GOT3 (cell line): ENCODE measurements at places on chromosomes 5 and 9.

DNA sequence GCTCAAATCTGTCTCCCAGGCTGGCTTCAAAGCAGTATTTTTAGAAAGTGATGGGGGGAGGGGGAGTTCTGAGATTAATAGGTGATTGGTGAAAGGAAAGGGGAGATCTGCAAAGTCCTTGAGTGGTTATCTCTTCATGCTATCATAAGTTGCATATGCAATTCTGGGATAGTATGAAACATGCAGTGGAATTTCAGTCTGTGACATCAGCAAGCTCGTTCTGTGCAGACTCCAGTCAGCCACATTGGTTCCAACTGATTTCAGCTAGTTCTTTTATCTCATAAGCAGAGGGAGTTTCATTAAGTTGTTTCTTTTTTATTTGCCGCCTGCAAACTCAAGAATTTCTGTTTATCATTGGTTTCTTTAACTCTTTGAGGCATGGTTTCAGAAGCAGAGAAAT lies 180.5 kb upstream of the SH3GL2 start:
- no peak for DNase-seq

- DNase-seq = no peak
These were observed 379.0 kb upstream of the NUDT12 start for GRCh38 chr5:103941596-103941995.

GRCh38 chr9:2087500-2088313 lies 72.6 kb downstream of the SMARCA2 start:
- no peak for DNase-seq

DNA sequence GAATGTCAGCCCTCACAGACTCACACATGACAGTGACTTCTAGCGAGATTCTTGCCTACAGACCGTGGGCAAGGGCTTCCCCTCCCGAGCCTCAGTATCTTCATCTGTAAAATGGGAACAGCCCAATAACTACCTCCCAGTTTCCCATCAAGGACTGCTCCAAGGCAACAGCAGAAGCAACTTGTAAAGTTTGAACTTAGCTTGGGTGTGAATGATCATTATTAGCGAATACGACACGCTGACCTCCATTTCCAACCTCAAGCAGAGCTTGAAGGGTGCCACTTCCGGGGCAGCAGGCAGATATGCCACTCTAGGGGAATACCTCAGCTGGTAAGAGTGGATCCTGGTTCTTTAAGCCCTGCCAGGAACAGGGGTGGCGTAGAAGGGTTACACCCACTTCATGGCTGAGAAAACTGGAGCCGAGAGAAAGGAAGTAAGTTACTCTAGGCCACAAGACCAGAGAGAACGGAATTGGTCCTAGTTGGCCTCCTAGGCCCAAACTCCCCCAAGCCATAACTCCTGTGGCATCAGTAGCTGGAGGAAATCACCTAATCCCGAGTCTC lies 2.0 kb downstream of the RNF44 start:
- DNase-seq = no peak

DNA sequence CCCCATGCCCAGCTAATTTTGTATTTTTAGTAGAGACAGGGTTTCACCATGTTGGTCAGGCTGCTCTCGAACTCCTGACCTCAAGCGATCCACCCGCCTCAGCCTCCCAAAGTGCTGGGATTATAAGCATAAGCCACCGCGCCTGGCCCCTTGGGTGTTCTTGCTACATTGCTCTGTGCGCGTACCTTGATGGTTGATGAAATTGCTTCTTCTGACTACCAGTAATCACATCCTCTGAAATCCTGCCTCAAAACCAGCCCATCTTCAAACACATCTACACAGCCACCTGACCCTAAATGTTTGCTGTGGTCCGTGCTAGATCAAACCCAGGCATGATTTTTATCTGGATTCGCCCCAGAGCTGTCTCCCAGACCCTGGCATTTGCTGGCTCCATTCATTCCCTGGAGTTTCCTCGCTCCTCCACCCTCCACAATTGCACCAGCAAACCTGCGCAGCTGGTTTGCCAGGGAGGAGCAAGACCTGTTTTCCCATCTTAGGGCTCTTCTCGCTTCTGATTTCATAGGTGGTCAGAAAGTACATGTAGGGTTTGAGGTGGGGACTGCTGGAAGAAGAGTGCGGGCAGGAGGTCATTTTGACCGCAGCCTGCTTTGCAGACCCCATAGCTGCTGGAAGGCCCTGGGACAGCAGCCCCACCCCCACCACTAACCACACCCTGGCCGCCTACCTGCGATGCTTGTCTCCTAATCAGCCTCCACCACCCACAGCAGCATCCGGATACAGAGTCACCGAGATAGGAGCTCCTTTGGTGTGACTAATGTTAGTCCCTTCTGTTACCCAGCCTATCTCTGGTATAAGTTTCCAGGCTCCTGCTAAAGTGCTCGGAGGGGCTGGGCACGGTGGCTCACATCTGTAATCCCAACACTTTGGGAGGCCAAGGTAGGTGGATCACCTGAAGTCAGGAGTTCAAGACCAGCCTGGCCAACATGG lies 22.7 kb downstream of the SWI5 start:
- no peak for DNase-seq

- DNase-seq = no peak
These were observed 470.2 kb downstream of the KDM4C start for GRCh38 chr9:7227951-7228350.

DNA sequence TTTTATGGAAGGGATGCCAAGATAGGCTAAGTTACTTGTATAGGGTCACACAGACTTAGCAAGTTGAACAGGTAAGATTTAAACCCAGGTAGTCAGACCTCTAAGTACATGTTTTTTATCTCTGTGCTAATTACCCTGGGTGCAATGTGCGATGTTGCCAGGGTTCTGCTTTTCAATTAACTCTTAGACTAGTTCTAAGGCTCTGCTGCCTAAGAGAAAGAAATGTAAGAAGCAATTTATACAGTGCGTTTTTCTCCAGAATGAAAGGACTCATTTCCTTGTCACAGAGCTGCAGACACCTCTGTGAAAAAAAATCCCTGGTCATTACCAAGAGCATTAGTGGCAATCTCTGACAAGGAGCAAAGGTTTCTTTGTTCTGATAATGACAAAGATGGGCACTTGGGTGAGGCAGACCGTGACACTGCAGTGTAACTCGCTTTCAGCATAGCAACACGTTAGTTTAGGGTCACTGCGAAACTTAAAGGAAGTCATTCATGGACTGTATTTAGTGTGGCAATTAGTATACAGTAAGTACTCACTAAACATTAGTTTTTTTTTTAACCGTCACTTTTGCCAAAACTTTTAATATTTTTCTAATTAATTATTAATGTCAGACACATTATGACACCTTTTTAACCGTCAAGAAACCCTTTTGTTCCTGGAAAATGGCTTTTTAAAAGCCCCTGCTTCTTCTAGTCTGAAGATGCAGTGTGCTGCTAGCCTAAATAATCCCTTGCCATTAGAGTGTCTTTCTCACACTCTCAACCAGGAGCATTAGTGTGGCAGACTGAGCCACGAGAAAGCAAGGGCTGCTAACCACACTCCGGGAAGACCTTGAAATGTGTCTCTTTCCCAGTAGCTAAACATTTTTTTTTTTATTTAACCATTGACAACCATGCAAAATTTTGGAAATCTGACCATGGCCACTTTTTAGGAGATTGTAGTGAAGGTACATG lies 520.0 kb upstream of the C9orf72 start:
- no peak for DNase-seq

DNA sequence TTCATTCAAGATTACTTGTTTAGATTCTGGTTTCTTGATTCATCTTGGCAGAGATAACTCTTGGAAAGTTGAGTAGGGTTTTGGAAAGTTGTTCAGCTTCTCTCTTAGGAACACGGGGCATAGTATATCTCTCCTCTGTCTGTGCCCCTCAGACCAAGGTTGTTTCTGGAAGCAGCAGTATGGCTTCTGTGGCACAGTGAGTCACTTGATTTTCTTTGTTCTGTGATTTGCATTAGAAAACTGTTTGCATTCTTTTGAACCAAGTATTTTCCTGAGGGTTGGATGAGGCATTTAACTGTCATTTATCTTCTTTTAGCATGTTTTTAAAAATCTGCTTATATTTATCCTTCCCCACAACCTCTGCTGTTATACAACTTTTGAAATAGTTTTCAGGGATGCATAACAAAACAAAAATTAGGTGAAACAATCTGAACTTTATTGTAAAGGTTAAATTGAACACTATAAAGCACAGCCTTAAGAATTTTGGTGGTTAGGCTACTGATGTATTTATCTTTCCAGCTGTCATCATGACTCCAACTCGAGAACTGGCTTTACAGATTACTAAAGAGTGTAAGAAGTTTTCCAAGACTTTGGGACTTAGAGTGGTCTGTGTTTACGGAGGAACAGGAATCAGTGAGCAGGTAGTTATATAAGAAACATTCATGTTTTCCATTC lies 26.5 kb downstream of the DDX46 start:
- DNase-seq = no peak

DNA sequence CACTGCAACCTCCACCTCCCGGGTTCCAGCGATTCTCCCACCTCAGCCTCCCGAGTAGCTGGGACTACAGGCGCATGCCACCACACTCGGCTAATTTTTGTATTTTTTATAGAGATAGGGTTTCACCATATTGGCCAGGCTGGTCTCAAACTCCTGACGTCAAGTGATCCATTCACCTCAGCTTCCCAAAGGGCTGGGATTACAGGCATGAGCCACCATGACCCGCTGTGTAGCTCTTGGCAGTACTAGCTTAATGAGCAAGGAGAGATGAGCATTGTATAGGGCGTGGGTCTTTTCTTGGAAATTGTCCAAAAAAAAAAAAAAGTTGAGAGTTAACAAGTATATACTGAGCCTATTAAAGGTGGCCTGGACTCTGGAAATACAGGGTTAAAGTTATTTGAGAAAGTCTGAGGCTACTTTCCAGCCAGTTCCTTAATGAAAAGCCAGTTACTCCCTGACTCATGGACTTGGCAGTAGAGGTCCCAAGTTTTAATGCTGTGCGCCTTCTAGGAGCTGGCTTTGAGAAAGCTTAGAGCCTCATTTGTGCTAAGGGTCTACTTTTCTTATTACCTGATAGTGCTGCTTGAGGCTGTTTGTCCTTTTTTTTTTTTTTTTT lies 4.2 kb upstream of the FGF18 start:
- no peak for DNase-seq

GRCh38 chr5:132238169-132238744 lies 10.6 kb upstream of the P4HA2 start:
- DNase-seq = peak; percentile 58

DNA sequence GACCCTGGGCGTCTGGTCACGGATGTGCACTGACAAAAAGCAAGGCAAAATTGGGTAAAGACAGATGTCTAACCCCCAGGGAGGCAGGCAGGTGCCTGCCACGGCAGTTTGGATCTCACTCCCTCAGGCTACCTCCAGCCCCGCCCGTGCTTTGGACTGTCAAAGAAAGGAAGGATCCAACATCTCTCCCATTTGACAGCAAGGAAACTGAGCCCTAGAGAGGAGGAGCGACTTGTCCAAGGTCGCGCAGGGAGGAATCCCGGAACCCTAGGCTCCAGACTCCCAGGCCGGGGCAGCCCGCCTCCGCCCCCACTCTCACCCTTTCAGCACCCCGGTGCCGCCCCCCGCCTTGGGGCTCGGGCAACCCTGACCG lies 376 bp downstream of the GOLGA1 start:
- no peak for DNase-seq

- no peak for DNase-seq
These were observed 2.0 kb upstream of the C5orf15 start for GRCh38 chr5:133970325-133970909.

- DNase-seq = no peak
These were observed 12.9 kb upstream of the CDC42SE2 start for GRCh38 chr5:131250751-131251475.

GRCh38 chr5:175694371-175695160 lies 36.7 kb downstream of the HRH2 start:
- no peak for DNase-seq

DNA sequence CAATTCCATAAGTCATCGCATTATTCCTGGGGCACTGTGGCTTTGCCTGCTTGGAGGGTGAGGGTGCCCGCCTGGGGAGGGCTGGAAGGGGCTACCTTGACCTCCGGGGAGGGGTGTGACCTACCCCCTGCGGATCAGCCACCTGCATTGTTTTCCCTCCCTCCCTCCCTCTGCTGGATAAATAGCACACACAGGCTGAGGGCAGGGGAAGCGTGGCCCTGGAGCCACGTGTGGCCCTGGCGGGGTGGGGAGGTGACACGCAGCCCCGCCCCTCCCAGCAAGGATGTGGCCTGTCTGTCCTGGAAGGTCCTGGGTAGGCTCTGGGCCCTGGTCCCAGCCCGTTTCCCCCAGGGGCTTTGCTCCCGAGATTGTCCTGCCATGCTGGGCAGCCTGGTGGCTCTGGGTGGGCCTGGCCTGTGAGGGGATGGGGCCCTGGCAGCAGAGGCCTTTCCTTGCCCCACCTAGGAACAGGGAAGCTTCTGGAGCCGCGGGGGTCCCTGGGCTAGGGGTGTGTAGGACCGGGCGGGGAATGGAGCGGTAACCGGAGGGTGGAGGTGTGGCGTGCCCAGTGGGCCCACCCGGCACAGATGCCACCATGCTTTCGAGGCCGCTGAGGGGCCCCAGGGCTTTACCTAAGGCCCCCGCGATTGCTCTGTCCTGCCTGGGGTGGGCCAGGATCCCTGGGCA lies 33.4 kb downstream of the RXRA start:
- DNase-seq = no peak

- DNase-seq = no peak
These were observed 33.2 kb upstream of the LIFR start for GRCh38 chr5:38589629-38590028.

- no peak for DNase-seq
These were observed at the start of gene ECSCR for GRCh38 chr5:139462586-139463276. Gene ECSCR, minus strand, starts transcription at chr5:139462743. Its CDS starts 73 bp downstream, at chr5:139462670.

DNA sequence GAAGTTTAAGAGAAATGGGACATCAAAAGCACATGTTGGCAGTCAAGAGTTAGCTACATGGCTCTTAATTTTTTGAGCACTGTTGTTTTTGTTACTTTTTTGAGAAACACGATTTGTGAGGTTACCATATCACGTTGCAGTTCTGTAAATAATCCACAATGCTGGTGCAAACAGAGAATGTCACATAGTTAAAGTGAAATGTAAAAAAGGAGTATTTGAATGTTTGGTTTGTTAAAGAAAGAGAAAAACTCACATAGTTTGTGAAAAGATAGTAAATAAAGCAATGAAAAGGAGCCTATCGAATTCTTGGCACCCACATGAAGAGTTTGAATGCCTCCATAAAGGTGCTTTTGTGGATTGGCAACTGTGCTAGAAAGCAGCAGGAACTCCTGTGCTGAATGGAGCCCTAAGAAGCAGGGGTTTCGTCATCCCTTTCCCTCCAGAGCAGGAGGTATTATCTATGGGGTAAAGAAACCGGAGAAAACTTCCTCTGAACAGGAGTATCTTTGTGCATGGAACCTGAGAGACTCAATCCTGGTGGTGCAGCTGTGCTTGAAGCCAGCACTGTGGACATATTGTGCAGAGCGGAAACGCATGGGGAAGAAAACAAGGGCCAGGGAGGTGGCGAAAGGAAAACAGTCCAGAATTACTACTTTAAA lies 148.5 kb upstream of the OTULINL start:
- no peak for DNase-seq

DNA sequence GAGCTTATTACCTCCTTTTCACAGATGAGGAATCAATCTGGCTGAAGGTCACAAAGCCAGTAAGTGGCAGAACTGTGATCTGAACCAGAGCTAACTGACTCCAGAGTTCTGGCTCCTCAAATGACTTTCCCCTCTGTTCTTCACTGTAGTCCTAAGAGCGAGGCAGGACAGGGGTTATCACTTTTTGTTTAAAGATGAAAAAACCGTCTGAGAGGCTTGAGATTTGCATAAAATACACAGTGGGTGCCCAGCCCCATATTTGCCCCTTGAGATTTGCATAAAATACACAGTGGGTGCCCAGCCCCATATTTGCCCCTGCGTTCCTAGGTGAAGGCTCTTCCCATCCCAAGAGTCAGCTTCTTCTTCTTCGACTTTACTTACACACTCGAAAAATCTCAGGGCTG lies 667 bp downstream of the FBXO10 start:
- no peak for DNase-seq
